Sciatic nerve (tissue), 2 donors: ENCODE measurements at places on chromosomes 11 and 22. TPM values are rescaled to one million over a fixed set of nuclear protein-coding genes. Genes with fewer than 3 reads are reported as not detected.
A peak's percentile ranks its signal among the peaks of the same experiment; 100 is the strongest.

The DENND6B gene
- 14.0 TPM for total RNA-seq

The BIK gene
- total RNA-seq = not detected

The CUL5 gene
- total RNA-seq = 41.5 TPM

The CYTH4 gene
- 40.0 TPM for total RNA-seq

The OR9G1 gene
- not detected for total RNA-seq

The PHF21B gene
- total RNA-seq = 1.6 TPM

The FIBIN gene
- total RNA-seq = 54.1 TPM

The GAS2L1 gene
- total RNA-seq = 31.8 TPM

The RASL10A gene
- total RNA-seq = 2.2 TPM

The DCPS gene
- 12.1 TPM for total RNA-seq

GRCh38 chr22:44389181-44389580, 76.4 kb upstream of the SHISAL1 start:
- no peak for DNase-seq

DNA sequence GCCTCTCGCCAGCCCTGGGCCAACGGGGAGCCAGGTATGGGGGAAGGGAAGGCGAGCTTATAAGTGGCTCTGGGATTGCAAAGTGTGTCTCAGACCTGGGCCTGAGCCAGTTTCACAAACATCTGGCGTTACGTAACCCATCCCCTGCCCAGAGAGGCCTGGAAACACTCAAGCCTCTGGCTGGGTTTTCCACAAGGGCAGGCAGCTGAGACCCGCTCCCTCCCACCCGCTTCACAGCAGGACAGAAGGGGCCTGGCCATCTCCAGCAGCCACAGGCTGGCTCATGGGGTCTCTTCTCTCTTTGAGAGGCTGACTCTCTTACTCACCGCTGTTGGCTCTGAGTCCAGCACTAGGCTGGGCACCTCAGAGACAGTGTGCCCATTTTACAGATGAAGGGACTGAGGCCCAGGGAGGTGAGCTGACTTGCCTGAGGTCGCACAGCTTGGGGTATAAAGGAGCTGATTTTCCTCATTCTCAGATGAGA, 44.5 kb downstream of the TRIOBP start:
- DNase-seq = peak; percentile 92

DNA sequence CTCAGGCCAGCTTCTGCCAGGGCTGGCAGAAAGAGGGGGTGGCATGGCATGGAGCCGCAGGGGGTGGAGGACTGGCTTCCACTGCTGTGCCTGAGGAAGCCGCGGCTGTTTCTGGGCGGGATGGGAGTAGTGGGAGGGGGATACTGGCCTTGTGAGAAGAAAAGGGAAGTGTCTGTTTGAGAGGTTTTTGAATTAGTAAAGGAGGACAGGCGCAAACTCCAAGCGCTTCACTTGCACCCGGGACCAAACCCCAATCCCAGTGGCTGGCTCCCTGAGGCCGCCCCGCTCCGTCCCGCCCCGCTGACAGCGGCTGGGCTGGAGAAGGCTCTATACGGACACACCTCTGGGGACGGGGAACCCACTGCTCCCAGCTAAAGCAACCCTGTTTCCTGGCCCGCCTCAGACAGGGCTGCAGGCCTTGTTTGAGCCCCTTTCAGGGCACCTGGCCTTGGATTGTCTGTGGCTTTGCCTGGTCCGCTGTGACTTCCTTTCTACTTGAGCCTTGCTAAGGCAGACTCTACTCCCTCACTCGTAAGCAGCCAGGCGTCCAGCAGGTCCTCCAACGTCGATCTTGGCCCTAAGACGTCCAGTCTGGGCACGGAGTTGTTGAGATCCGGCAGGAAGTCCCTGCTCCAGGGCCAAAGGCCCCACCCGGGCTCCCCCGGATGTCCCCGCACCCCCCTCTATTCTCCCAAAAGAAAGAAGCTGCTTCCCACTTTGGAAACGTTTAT, 2.2 kb downstream of the APOA1 start:
- peak; percentile 55 for DNase-seq

GRCh38 chr11:57785072-57785471, 23.5 kb downstream of the CTNND1 start:
- DNase-seq = no peak

GRCh38 chr11:70695086-70695960, 297.0 kb downstream of the CTTN start:
- DNase-seq = no peak

- DNase-seq = no peak
These were observed 30.1 kb downstream of the ARHGAP8 start for GRCh38 chr22:44782363-44782963.

DNA sequence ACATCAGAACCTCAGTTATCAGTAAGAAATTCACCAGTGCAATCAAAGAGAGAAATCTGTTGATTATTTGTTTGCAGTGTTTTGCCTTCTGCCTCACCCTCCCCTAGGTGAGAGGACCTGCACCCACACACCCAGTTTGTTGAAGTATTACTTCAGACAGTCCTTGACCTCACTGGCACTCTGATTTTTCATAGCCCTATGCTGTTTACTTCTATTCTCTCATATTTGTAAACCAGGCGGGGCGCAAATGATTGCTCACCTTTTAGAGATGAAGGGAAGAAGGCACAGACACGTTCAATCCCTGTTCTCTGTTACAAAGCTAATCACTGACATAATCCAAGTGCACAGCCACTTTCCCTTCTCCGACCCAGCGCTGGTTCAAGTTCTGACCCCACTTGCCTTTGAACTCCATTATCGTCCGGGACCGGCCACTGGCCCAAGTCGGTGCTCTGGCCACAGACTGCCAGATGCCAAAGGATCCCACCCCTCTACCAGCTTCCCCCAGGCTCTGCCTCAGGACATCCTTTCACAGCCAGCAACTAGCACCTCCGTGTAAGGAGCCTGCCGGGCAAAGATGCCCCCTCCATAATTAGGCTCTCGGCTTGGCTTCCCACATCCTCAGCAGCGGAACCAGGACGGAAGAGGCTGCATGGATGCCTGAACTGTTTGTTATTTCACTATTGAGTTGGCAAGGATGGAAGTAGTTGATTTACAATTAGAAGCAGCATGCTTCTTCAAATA, 1.7 kb downstream of the ETS1 start:
- DNase-seq = no peak

- no peak for DNase-seq
These were observed 2.9 kb upstream of the ELF5 start for GRCh38 chr11:34516247-34517040.
